ENCODE measurements at places on chromosomes 3 and 15.
A peak's percentile ranks its signal among the peaks of the same experiment; 100 is the strongest.

DNA sequence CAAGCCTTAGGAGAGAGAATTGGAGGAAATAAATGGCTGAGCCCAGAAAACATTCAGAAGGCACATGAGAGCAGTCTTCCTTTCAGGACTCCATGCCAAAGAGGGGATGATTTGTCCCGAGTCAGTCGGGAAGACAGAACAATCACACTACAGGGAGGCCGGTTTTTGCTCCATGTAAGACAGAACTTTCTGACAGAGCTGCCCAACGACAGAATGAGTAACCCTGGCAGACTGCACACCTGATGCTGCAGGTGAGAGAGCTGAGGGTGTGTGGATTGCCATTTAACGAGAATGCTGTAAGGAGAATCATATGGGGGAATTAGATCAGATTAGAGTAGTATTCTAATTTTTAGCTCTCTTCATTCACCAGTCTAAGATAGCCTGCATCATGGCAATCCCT lies 533.0 kb downstream of the EPHB1 start:
- DNase-seq: no peak

DNA sequence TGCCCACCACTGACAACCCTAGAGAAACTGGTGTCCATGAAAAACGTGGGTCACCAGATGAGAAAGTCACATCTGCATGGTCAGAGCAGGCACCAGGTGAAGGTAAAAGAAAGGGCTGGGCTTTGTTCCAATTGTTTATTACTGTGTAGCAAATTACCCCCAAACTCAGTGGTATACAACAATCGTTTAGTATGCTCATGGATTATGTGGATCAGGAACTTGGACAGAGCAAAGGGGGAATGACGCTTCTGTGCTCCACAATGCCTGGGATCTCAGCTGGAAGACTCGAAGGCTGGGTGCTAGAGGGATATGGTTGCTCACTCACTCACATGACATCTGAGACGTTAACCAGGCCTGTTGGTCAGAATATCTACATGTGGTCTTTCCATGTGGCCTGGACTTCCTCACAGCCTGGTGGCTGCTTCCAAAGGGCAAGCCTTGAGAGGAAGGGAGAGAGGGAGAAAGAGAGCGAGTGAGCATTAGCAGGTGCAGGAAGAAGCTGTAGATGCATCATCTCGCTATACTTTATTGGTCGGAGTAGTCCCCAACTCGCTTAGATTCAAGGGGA lies 44.9 kb downstream of the LPP start:
- no peak for DNase-seq

GRCh38 chr15:75454471-75455378 lies 3.2 kb upstream of the SIN3A start:
- peak; percentile 58 for DNase-seq

- DNase-seq: no peak
These were observed 367.9 kb downstream of the ZIC4 start for GRCh38 chr3:147038481-147038880.

GRCh38 chr15:65947041-65947440 lies 77.8 kb downstream of the RAB11A start:
- no peak for DNase-seq

- DNase-seq: no peak
These were observed 615 bp downstream of the VPS18 start for GRCh38 chr15:40894681-40895448.

DNA sequence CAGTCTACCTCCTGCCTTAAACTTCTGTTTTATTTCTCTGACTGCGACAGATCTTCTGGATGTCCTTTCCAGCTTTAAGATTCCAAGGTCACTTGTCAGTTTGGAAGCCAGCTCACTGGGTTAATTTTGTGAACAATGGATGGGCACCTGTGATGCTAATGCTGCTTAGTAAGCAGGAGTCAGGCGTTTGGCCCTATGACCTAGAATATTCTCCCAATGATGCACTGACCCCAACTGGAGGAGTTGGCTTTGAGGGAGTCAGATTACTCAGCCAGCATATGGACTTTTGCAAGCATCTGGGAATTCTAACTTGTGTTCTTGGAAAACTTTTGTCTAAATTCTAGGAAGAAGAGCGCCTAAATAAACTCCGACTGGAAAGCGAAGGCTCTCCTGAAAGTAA lies 28.1 kb downstream of the HACD3 start:
- no peak for DNase-seq

- peak; percentile 12 for DNase-seq
These were observed 69.5 kb upstream of the VEPH1 start for GRCh38 chr3:157572559-157573270.

DNA sequence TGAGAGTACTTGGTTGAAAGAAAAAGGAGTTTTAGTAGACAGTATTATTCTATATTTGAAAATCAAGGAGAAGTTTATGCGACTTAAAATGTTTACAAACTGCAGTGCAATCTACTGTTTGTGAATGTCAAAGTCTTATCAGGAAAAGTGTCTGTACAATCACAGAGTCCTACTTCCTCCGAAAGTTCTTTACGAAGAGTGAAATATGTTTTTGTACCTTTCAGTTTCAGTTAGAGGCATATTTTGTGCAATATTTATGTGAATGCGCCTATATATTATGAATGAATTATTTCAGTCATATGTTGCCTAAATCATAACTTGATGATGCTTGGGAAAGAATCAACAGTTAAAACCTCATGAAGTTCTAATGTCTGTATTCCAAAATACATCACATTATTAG lies 31.5 kb downstream of the NGRN start:
- no peak for DNase-seq

- DNase-seq: no peak
These were observed 701 bp downstream of the SGO1 start for GRCh38 chr3:20185331-20185678.

DNA sequence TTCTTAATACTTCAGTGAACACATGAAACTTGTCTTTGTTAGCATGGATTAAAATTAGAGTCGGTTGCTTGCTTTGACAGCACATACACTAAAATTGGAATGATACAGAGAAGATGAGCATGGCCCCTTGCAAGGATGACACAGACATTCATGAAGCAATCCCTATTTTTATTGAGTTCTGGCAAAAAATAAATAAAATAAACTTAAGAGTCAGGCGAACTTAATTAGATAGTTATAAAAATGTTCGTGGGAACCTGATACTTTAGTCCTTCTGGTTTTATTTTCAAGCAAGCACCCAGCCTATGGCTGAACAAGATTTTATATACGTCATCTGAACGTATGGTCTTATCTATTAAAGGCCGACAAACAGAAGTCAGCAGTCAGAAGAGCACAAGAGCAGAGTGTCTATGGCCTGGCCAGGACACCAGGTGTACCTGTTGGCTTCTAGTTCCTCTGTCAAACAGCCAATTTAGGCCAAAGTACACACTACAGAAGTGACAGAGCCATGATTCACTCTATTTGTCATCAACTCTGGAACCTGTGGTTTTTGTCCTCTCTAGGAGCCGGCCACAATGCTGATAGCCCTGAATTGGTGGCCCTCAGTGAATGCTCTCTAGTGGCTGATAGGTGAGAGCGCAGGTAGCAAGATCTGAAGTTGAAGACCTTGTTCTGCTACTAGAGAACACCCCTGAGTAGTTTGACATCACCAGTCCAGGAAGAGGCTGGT lies 64.3 kb downstream of the LEO1 start:
- DNase-seq: peak; percentile 93

DNA sequence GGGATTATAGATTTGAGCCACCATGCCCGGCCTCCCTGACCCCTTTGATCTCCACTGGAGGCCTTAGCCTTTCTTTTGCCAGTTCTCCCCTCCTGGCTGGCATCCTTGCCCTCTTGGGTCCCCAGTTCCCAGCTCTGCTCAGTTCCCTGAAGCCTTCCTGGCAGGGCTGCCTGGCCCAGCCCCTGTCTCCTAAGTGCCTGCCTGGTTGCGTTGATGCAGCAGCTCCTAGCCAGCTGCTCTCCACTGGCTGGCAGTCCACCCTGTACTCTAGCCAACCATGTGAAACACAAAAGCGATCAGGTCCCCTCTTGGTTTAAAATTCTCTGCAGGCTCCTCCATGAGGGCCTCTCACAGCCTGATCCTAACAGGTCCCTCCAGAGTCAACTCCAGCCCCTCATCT lies 184.7 kb downstream of the RAB11A start:
- no peak for DNase-seq

DNA sequence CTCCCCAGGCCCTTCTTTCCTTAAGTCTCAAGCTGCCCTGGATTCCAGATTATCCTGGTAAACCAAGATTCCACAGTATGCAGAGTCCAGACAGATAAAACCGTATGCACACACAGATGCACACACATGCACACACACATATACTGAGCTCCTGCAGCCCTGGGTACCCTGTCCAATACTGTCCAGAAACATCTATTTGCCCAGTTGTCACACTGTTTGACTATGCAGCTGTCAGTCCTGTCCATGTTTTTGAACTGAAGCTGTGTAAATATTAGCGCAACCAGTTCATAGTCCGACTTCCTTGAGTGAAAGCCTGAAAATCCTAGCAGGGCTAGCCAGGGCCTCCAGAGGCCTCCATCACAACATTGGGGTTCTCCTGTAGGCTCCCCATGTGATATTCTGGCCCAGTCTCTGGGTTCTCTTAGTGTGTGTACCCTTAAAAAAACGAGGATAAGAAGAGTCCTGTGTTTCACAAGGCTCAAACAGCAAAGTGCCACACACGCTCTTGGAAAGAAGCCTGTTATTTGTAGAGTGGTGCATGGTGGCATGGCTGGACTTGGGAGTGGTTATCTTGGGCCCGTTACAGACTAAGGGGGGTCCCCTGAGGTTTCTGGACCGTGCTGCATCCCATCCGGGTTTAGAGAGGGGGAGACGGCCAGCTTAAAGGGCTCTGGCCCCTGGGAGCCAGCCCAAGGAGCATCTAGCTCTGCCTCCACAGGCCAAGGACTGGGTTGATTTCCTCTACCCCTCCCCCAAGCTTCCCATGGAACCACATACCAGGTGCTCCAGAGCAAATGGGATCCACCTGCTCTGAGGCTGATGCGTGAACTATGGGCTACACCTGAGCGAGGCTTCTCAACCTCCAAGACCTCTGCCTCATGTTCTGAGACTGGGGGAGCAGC lies 108.3 kb downstream of the IQSEC1 start:
- DNase-seq: peak; percentile 49

- DNase-seq: no peak
These were observed 33.3 kb downstream of the SLC24A1 start for GRCh38 chr15:65655026-65655425.

DNA sequence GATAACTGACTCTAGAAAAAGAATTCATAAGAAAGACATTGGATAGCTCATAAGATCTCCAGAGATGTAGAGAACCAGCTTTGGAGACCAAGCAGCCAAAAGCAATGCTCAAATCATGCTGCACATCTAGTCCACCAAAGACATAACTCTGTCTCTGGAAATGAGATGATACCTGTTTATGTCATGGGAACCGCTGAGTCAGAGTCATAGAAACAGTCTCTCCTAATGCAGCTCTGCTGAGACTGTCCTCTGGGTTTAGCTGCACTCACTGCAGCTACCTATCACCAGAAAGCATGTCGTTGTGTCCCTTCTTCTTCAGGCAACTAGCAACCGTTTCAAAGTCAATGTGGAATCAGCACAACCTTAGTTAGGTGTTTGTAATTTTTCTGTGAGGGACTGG lies 218.5 kb upstream of the ROBO1 start:
- DNase-seq: no peak

DNA sequence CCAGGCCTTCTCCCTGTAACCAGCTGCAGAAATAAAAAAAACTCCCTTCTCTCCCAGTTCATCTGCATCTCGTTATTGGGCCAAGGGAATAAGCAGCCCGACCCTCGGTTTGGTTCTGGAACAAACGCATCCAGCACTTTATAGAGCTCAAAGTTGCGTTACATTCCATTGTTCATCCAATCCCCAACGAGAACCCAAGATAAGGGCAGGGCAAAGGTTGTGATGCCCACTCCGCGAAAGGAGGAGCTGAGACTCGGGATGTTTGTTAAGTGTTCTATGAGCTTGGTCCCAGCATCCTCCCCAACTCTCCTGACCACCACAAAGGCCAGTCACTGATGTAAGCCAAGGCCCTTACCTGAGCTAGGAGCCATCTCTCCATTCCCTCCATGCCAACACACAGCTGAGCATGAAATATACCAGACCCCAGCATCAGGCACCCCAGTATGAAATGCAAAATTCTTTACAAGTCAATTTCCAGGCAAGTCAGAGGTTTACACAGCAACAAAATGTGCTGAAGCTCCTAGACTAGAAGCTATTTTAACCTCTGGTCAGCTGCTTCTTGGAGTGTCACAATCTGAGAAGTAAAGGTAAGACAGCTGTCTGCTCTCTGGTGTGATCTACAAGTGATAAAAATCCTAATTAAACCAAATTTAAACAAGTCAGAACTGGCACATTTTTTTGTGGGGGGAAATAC lies 17.9 kb downstream of the CCDC12 start:
- no peak for DNase-seq

- no peak for DNase-seq
These were observed 257.6 kb upstream of the STT3B start for GRCh38 chr3:31275038-31275572.

DNA sequence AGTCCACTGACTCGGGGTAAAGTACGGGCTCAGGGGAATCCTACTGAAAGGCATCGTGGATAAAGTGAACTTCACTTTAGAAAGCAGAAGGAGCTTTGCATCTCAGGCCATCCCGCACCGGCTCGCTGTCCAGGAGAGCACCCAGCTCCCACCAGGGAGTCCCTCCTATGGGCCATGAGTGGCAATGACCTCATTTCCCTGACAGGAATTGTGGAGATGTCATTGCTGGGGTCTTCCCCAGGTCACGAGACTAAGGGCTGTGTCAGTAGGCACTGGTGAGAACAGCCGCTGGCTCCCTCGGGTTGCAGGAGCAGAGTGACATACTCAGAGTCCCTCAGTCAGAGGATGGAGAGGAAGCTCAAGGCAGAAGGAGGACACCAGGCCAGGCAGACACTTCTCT lies 97.3 kb downstream of the XXYLT1 start:
- no peak for DNase-seq

DNA sequence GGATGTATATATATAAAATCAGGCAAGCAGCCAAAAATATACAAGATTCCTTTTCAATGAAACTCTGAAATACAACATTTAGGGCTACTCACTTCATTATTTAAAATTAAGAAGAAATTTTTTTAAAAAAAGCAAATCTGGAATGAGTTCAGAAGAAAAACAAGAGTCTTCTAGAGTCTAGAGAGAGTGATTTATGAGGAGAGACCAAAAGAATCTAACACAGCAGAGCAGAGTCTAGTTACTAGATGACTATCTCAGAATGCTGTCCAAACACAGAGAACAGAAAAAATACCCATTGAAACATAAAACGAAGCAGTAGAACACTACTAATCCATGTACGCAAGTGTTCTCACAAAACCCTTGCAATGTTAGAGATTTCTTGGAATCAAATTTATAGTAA lies 275.2 kb upstream of the CBLB start:
- no peak for DNase-seq

GRCh38 chr3:133563186-133563591 lies 10.3 kb upstream of the CDV3 start:
- no peak for DNase-seq
